Fibroblast of upper back skin (primary cell): ENCODE measurements at places on chromosomes 11 and 22.

GRCh38 chr11:108873310-108873709, 208.4 kb downstream of the DDX10 start:
- DNase-seq, result peak; percentile 80

DNA sequence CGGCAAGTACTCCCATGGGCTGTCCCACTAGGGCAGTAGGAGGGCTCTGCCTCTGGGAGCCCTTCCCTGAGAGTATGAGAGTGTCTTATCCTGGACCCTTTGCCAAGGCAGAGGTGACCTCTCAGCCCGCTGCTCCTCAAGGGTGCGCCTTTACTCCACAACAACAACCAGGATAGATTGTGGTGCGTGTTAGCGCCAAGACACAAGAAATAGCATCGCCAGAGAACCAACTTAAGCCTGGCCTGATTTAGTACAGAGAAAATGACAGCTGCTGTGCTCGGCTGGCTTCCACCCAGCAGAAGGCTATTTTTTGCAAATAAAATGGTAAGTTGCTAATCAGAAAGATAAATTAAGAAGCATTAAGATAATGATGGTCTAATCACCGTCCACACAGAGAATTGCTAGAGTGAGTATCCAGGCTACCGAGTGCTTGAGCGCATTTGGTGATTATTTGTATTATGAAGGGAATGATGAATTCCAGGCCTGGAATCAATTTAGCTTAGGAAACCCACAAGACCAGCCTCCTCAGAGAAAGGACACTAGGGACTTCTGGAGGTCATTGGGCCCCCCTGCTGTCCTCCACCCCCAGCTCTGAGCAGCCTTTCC, 119.8 kb downstream of the PKNOX2 start:
- no peak for DNase-seq

- peak; percentile 10 for DNase-seq
These were observed 388.7 kb downstream of the MIAT start for GRCh38 chr22:27046086-27046485.

DNA sequence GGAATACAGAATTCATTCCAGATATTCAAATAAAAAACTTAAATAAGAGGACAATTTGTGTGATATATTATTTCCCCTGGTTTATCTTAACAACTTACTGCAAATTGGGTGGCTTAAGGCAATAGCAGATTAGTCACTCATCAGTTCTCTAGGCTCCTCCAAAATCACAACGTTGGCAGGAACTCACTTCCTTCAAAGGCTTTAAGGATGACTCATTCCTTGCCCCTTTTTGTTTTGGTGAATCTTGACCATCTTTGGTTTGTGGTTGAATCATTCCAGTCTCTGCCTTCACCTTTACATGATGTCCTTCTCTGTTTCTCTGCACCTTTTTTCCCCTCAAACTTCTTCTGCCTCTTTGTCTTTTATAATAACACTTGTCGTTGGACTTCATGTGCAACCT, 3.4 kb downstream of the OR10AG1 start:
- no peak for DNase-seq

GRCh38 chr11:9153651-9154050, 62.3 kb upstream of the SCUBE2 start:
- DNase-seq, result no peak

DNA sequence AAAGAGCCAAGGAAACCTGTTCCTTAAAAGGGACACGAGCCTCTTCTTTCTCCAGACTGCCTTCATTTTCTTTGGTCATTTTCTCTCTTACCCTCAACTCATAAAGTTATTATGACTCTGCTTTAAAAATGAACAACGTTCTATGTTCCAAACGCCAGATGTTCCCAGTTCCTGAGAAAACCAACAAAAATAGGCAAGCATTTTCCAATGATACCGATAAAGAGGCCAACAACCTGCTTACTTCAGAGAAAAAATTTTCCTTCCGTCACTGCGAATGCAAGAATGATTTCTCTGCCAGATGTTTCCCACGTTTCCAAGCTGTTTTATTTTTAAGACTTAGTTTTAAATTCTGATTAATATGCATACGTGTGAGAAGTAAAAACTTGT, 315 bp upstream of the TRPC6 start:
- DNase-seq, result no peak

- no peak for DNase-seq
These were observed 649 bp downstream of the PRRG4 start for GRCh38 chr11:32830413-32830738.

DNA sequence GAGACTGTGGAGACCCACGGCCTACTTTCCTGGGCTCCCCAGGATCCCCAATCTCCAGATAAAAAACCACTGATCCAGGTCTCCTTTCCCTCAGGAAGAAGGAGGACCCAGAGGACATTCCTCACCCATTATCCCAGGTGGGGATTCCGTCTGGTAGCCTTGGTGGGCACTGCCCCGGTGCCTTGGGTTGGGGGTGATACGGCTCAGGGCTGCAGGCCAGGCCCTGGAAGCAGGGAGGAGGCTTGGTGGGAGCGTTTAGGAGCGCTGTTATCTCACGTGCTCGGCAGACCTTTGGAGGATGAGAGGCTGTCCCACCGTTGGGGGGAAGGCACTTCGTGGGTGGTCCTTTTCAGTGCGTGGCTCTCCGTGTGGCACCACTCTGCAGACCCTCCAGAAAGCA, 926.3 kb downstream of the BRD1 start:
- no peak for DNase-seq

DNA sequence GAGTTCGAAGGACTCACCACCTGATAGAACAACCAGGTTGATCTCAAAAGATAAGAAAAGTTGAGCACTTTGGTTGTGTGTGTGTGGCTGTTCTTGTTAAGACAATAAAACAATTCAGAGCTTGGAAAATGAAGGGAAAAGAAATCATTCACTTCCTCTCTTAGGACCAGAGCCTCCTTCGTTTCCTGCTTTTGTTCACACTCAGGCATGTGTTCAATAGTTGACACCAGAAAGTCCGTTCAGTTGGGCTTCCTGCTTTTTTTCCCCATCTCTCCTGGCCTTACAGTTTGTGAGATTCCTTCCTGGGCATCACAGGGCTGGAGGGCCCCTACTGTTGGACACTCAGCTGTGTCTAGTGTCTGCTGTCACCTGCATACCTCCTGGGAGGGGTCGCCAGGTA, 48.0 kb downstream of the TSPAN18 start:
- no peak for DNase-seq

DNA sequence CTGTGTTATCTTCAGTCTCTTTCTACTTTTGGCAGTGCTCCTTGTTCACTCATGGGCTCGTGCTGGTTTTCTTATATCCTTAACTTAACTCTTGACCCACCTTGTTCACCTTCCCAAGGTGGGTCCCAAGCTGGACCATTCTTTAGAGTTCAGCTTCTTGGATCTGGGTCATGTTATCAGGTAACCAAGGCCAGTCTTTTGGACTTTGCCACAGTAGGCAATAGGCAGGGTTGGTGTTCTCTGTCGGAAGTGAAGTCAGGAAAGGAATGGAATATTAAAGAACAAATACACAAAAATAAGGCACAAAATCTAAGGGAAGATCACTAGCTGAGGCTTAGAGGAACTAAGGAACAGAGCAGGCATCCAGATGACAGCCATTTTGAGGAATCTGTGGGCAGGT, 202.7 kb downstream of the ARHGAP42 start:
- DNase-seq, result no peak

GRCh38 chr22:40855979-40856512, 393 bp downstream of the ST13 start:
- DNase-seq, result no peak

DNA sequence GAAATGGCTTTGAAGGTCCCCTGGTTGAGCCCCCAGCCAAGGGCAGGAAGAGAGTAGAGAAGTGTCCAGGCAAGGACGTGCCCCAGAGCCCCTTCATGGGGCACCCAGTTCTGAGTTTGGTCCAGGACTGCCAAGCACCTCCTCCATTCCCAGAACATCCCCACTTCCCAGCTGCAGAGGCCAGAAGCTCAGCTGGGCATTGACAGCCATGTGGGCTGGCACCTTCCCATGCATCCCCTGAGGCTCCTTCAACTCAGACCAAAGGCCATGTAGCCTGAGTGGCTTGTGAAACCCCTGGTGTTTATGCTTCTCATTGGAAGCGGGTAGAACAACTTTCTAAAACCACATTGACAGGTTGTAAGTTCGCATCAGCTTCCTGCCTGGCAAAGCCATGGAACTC, 789.6 kb downstream of the TBC1D22A start:
- DNase-seq, result no peak

GRCh38 chr11:102882389-102883024, 7.7 kb upstream of the MMP12 start:
- peak; percentile 80 for DNase-seq

GRCh38 chr11:35852056-35852455, 91.8 kb upstream of the LDLRAD3 start:
- DNase-seq, result no peak

- DNase-seq, result no peak
These were observed 54.8 kb downstream of the DENND5A start for GRCh38 chr11:9210224-9210921.

DNA sequence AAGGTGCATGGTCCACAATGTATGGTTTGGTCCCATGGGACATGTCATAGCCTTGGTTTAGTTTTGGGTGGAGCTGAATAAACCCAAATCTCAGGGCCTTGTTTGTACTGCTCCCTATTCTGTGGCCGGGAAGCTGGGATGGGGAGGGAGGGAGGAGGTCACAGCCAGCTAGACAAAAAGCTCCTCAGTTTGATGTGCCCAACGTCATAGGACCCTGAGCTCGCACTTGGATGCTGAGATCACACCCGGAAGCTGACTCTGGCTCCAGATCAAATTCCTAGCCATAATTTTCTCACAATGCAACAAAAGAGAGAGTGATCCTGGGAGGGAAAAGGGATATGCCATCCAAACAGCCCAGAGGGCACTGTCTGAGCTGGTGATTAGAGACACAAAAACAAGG, 1.5 kb downstream of the HSPB2 start:
- DNase-seq, result peak; percentile 55

- no peak for DNase-seq
These were observed 45.6 kb downstream of the OR2AT4 start for GRCh38 chr11:75051043-75051442.

- no peak for DNase-seq
These were observed 535.1 kb upstream of the LUZP2 start for GRCh38 chr11:23961503-23962338.

DNA sequence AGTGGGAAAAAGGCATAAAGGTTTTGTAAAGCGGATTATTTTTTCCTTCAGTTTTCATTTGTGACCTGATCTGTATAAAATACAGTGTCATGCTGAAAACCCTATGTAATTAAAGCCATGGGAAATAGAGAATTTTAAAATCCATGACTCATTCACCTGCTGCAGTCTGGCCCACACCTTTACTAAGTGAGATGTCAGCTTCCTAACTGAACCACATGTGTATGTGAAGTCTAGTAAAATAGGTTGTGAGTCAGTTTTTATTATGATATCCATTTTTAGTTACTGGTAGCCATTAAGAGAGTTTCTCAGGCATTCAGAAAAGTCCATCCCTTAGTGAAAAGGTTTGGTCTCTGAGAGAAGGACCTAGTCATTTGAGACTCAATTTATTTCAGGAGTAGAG, 60.9 kb downstream of the TRIM44 start:
- no peak for DNase-seq

DNA sequence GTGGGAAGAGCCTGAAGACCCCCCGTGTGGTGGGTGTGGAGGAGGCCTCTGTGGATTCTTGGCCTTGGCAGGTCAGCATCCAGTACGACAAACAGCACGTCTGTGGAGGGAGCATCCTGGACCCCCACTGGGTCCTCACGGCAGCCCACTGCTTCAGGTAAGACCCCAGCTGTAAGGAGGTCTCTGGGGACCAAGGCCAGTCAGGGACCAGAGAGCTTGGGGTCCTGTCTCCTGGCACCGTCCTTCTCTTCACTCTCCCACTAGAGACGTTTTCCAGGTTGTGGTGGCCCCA, 24.9 kb upstream of the SMIM35 start:
- DNase-seq, result no peak

GRCh38 chr22:18156878-18157713, 7.1 kb downstream of the USP18 start:
- peak; percentile 99 for DNase-seq

GRCh38 chr11:75578977-75579376, 16.9 kb downstream of the SERPINH1 start:
- DNase-seq, result peak; percentile 60

DNA sequence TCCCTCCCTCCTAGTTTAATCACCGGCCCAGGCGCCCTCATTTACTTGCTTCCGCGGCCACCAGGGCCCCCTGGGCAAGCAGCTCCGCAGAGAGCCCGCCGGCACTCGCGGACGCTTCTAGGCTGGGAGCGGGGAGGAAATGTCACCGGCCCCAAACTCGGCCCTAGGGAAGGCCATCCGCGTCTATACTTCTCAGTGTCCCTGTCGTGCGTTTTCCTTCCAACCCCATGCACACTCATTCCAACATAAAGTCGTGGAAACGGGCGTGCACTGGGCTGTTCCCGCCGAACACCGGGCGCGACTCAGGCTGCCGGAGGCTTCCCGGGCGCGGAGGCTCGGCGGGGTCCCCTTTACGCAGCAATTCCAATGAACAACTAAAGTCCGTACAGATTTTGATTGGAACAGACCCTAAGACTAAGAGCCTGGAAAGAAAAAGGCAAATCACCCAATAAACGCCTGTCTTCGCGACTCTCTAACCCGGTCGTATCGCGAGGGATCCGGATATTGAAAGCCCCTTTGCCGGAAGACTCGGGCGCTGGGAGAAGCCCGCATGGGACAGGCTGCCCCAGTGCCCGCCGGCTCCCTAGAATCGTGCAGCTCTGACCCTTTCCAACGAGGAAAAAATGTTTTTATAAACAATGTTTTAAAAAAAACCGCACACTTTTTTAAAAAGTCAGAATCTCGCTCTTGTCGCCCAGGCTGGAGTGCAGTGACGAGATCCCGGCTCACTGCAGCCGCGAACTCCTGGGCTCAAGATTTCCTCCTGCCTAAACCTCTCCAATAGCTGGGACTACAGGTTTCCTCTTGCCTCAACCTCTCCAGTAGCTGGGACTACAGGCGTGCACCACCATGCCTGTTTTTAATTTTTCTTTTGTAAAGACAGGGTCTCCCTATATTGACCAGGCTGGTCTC, 1.3 kb upstream of the BARX2 start:
- no peak for DNase-seq

- DNase-seq, result no peak
These were observed 1.8 kb upstream of the OR51B6 start for GRCh38 chr11:5349550-5349949.

DNA sequence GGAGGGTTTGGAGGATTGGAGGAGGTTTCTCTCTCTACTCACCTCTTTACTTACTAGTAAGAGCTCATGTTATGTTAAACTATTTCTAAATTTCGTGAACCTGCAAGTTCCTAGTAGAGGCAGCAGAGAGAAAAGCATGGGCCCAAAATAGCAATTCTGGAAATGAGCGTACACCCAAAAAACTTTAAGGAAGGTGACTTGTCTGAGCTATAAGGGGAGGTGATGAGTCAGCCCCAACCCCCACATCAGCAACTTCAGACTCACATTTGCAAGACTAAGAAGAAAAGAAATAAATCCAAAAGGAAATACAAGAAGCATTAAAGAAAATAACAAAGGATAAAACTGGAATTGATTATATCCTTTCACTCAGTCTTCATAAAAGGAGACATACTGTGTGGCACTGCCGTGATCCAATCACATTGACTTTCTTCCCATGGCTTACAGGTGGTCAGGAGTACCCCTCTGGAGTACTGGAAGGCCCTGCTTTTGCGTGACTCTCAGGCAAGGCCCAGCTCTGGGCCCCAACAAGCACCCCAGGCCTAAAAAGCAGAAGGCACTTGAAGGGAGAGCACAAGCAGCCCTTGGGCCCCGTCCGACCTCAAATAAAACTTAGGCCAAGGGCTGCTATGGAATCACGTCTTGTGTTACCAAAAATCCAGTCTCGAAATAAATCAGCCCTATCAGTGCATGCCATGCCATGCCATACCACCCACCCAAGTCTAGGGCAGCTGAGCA, 14.3 kb downstream of the PACSIN2 start:
- peak; percentile 68 for DNase-seq

- DNase-seq, result no peak
These were observed 33.8 kb downstream of the CAPN1 start for GRCh38 chr11:65215441-65216076.
